ENCODE measurements at places on chromosomes 11 and 22. TPM values are rescaled to one million over a fixed set of nuclear protein-coding genes. Genes with fewer than 3 reads are reported as not detected.

- H3K36me3 ChIP-seq: no peaks in the 10 kb centered on the region
- no peaks in the 10 kb centered on the region for H3K27me3 ChIP-seq
- no peak for DNase-seq
Measured at GRCh38 chr11:91880660-91881059, 344.0 kb upstream of the FAT3 start.

DNA sequence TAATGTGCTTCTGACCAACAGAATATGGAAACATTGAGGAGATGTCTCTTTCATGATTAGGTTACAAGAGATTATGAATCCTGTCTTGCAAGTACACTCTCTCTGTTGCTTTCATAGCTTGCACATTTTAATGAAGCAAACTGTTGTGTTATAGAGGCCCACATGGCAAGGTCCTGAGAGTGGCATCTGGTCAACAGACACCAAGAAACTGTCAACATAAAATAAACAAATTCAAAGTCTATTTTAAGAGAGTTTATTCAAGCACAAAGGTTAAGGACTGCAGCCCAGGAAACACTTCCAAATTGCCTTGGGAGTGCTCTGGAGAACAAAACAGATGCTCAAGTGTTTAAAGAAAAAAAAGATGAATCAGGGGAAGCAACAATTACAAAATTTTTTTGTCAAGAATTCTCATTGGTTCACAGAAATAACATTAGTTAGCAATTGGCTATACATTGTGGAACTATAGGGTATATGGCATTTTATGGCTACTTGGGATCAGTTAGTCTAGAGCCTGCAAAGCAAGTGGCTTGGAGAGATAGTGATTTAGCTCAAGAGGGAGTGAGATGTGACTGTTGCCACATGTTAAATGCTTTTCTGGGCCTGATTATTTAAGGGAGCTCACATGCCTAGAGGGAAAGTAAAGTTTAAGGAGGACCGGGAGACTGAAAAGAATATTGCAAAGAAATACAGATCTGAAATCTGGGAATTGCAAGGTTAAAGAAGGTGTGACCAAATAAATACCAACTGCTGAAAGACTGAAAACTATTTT, 54.6 kb downstream of the CTSC start:
- H3K27me3 ChIP-seq: no peaks in the 10 kb centered on the region
- peaks cover 6% of the 10 kb centered on the region for H3K4me1 ChIP-seq
- H3K36me3 ChIP-seq: no peaks in the 10 kb centered on the region

DNA sequence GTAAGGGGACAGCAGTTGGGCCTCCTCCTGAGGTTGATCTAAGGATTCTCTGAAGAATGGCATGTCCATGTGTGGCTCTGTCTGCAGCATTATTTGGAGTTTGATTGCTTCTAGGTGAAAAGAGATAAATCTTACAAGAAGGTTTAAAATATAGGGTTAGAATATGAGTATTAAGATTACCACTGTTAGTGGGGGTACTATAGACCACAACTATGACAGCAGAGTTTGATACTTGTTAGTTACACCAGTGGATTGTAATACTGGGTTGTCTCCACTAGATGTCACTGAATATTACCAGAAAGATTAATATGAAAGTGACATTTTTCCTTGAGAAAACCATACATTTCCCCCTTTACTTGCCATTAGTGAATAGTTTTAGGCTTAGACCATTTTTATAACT, 47.9 kb downstream of the ZNF280B start:
- no peaks in the 10 kb centered on the region for H3K27me3 ChIP-seq
- H3K27ac ChIP-seq: no peak overlapping the region
- H3K4me3 ChIP-seq: no peak overlapping the region
- no peak for DNase-seq
- H3K4me1 ChIP-seq: no peaks in the 10 kb centered on the region

DNA sequence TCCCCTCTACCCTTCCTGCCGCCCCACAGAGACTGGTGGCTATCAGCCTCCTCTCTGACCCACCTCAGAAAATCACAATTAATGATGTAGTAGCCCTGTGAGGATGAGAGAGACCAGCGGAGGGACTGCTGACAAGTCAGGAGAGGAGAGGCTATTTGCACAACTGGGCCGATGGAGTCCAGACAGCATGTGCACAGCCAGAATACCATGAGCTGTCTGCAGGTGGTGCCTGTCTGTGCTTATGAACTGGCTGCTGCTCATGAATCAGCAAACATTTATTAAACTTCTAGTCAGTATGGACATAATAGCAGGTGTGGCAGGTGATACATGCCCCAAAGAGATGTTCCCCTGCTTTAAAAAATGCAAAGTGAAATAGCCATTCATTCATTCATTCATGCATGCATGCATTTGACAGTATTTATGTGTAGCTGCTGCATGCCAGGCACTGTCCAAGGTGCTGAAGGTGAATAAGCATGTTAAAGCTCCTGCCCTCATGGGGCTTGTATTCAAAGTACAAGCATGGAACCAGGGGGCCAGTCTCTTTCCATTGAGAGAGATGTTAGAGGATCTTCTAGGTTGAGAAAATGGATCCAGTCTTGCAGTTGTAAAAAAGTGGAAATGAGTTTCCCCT, 141.3 kb downstream of the GRIK4 start:
- DNase-seq: no peak
- H3K36me3 ChIP-seq: no peaks in the 10 kb centered on the region
- no peak overlapping the region for H3K27ac ChIP-seq

- peaks cover 12% of the 10 kb centered on the region for H3K36me3 ChIP-seq
- H3K27me3 ChIP-seq: no peaks in the 10 kb centered on the region
- DNase-seq: peak; percentile 91
Measured at GRCh38 chr11:107457558-107458271, at the start of gene CWF19L2. Gene CWF19L2 (minus strand): TSS chr11:107457825. CDS start chr11:107457816, 9 bp downstream.

DNA sequence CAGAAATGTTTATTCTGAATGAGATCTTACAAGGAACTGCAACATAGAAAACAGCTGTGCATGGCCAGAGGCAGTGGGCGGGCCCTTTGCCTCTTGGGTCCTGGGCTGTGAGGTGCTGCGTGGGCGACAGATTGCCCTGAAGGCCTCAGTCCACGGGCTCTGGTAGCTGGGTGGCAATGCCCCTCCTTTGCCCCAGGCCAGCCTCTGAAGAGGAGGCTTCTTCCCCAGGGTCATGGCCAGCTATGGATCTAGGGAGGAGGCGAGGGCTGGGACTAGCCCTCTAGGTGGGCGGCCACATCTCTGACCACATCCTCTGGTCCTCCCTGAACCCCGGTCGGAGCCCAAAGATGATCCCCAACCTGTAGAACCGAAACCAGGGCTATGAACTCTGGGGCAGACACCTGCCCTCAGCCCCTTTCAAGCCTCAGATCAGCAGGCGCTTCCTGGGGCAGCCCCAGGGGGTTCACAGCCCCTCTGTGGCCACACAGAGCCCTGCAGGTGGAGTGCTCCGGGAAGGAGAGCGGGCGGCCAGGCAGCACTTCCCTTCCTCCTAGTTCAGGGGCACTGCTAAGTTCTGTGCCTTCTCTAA, 6.6 kb upstream of the CDC42BPG start:
- H3K4me3 ChIP-seq: no peak overlapping the region
- H3K36me3 ChIP-seq: peaks cover 26% of the 10 kb centered on the region
- H3K4me1 ChIP-seq: peaks cover 80% of the 10 kb centered on the region
- no peaks in the 10 kb centered on the region for H3K27me3 ChIP-seq
- peak overlapping the region; percentile 82 for H3K27ac ChIP-seq
- no peak for DNase-seq

- no peaks in the 10 kb centered on the region for H3K36me3 ChIP-seq
- no peak for DNase-seq
- no peak overlapping the region for H3K27ac ChIP-seq
- H3K27me3 ChIP-seq: no peaks in the 10 kb centered on the region
- H3K4me3 ChIP-seq: no peak overlapping the region
Measured at GRCh38 chr11:80204021-80204420, 763.2 kb upstream of the TENM4 start.

- H3K4me1 ChIP-seq: no peaks in the 10 kb centered on the region
- H3K27me3 ChIP-seq: no peaks in the 10 kb centered on the region
- H3K27ac ChIP-seq: no peak overlapping the region
- no peak overlapping the region for H3K4me3 ChIP-seq
- no peak for DNase-seq
- H3K36me3 ChIP-seq: no peaks in the 10 kb centered on the region
Measured at GRCh38 chr22:30864441-30865420, 103.8 kb downstream of the MORC2 start.

GRCh38 chr11:125886997-125887372, 483 bp upstream of the HYLS1 start:
- H3K27ac ChIP-seq: peak overlapping the region; percentile 94
- DNase-seq: peak; percentile 88
- peak overlapping the region; percentile 74 for H3K4me3 ChIP-seq
- no peaks in the 10 kb centered on the region for H3K27me3 ChIP-seq
- H3K4me1 ChIP-seq: peaks cover 21% of the 10 kb centered on the region

DNA sequence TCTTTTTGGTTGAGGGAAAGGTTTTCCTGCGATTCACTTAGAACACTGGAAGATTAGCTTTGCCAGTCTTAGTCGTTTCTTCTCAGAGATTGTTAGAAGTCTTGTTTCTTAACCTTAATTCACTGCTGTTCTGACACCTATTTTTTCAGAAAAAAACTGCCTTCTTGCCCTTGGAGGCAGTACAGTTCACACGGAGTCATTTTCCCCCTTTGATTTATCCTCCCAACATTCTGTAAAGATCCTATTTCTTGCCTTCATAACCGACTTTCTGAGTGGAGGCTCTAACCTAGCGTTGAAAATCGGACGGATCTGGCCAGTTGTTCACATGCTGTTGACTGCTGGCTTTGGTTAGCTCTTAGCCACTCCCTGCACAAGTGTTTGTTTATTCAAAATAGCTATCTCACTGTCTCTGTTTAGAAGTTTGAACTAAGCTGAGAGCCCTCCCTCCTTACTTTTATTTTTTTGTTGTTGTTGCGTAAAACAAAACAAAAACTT, 737 bp downstream of the BCL2L13 start:
- peak; percentile 31 for DNase-seq
- peak overlapping the region; percentile 96 for H3K27ac ChIP-seq
- no peaks in the 10 kb centered on the region for H3K36me3 ChIP-seq
- H3K4me3 ChIP-seq: peak overlapping the region; percentile 62

GRCh38 chr22:26993886-26994285, 336.5 kb downstream of the MIAT start:
- no peaks in the 10 kb centered on the region for H3K4me1 ChIP-seq
- no peak overlapping the region for H3K4me3 ChIP-seq
- no peaks in the 10 kb centered on the region for H3K27me3 ChIP-seq
- H3K27ac ChIP-seq: no peak overlapping the region

DNA sequence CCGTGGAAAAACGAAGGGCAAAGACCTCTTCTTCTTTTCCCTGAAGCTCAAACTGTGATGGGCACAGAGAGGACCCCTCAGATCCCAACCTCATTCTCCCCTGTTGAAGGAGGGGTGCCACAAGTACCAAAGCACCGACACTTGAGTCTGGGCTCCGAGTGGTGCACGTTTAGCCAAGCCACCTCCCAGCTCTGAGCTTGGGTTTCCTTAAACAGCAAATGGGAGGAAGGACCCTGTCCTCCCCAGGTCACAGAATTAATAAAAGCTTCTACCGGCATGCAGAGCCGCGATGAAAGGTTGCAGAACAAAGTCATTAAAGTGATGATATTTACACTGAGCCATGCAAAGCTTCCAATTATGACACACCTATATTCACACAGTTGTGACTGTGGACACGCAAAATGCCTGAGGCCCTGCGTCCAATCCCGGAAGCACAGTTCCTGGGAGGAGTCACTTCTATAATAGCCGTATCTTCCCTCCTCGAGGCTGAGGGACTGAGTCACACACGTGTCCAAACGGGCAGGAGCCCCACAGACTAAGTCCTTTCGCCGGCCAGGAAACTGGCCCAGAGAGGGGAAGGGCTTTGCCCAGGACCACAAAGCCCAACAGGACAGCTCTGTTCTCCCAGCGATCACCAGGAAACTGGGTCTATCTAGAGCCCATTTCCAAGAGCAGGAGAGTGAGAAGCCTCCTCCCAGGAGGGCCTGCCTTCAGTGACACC, 922 bp upstream of the CSNK1E start:
- DNase-seq: peak; percentile 83
- peak overlapping the region; percentile 96 for H3K27ac ChIP-seq
- no peaks in the 10 kb centered on the region for H3K27me3 ChIP-seq
- H3K36me3 ChIP-seq: no peaks in the 10 kb centered on the region
- H3K4me3 ChIP-seq: peak overlapping the region; percentile 62

DNA sequence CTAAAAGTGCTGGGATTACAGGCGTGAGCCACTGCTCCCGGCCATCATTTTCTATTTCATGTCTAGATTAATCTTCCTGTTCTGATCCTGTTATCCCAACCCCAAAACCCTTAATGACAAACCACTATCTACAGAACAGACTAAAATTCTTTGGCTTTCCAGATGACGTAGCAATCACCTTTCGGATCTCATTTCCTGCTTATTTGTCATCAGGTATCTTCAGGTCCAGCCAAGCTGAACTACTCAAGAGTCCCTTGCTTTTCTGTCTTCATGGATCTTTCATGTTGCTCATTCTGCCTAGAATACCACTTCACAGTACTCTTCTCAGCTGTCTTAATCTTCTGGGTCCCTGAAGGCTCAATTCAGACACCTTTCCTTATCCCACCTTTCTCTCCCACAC, 27.4 kb upstream of the IPO7 start:
- H3K36me3 ChIP-seq: no peaks in the 10 kb centered on the region
- DNase-seq: no peak
- no peak overlapping the region for H3K4me3 ChIP-seq
- no peaks in the 10 kb centered on the region for H3K27me3 ChIP-seq

- peaks cover 5% of the 10 kb centered on the region for H3K36me3 ChIP-seq
- no peak overlapping the region for H3K4me3 ChIP-seq
- no peaks in the 10 kb centered on the region for H3K4me1 ChIP-seq
- H3K27ac ChIP-seq: no peak overlapping the region
Measured at GRCh38 chr11:46072172-46072964, 48.9 kb downstream of the PHF21A start.

- no peak overlapping the region for H3K4me3 ChIP-seq
- peaks cover 13% of the 10 kb centered on the region for H3K36me3 ChIP-seq
- no peak for DNase-seq
- H3K27ac ChIP-seq: no peak overlapping the region
Measured at GRCh38 chr22:43985532-43985931, 30.3 kb downstream of the SAMM50 start.

The SLC7A4 gene
- total RNA-seq: 1.4 TPM

The ISX gene
- total RNA-seq: not detected

The SHANK2 gene
- total RNA-seq: 75.5 TPM

The MMP8 gene
- total RNA-seq: 1.4 TPM

The CDC42BPG gene
- 25.7 TPM for total RNA-seq

The OR10G6 gene
- not detected for total RNA-seq

The NADSYN1 gene
- 46.8 TPM for total RNA-seq

The MADD gene
- 129 TPM for total RNA-seq

The WNT11 gene
- 9.4 TPM for total RNA-seq
